Stimulated activated CD4-positive, alpha-beta T cell treated with anti-CD3 and anti-CD28 coated beads, Interleukin-15, amount 100 ng/mL, for 48 hours (primary cell): ENCODE measurements at places on chromosomes 6 and 20.

DNA sequence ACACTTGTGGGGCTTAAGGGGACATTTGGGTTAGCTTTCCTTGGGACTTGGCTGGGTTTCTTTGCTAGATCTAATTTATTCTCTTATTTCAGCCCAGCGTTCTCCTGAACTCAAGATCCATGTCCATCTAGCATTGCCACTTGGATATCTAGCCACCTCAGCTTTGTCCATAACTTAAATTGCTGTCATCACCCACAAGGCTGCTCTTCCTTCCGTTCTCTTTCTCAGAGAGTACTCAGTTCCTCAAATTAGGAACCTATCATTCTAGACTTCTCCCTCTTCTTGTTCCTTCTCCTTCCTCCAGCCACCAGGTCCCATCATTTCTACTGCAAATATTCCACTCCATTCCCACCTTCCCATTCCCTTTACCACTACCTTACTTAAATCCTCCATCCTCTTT is 4.3 kb downstream of the SMIM26 start:
- DNase-seq = no peak

- DNase-seq = no peak
Measured at GRCh38 chr6:5104667-5105066, 19.5 kb downstream of the PPP1R3G start.

- DNase-seq = no peak
Measured at GRCh38 chr6:2109796-2110195, 135.6 kb downstream of the GMDS start.

- no peak for DNase-seq
Measured at GRCh38 chr6:138115877-138116660, 8.8 kb upstream of the PERP start.

GRCh38 chr6:8658416-8658815 is 223.1 kb upstream of the SLC35B3 start:
- DNase-seq = no peak

- no peak for DNase-seq
Measured at GRCh38 chr6:112799889-112800288, 452.8 kb downstream of the RFPL4B start.
